ENCODE measurements at places on chromosomes 7 and 10.
A peak's percentile ranks its signal among the peaks of the same experiment; 100 is the strongest.

GRCh38 chr7:41816111-41816510 lies 113.2 kb upstream of the INHBA start:
- no peaks in the 10 kb centered on the region for H3K4me1 ChIP-seq
- no peak for DNase-seq
- no peaks in the 10 kb centered on the region for H3K27me3 ChIP-seq
- H3K4me3 ChIP-seq = no peak overlapping the region
- no peaks in the 10 kb centered on the region for H3K36me3 ChIP-seq

DNA sequence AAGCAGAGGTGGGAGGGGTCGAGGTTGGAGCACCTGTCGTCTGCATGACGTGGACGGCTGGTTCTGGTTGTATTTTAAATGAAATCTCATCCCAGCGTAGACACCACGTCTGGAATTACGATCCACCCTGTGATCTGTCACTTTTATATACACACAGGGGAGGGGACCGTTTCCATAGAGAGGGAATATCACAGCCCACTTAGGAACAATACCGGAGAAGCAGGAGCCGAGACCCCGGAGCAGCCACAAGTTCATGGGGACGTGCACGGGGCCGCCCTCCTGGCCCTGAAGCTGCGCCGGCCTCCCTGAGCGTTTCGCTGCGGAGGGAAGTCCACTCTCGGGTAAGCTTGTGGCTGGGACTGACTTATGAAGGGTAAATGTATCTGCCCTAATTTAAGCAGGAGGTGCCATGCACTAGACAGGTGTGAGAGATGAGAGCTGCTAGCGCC lies at the start of gene UCN3:
Gene UCN3, plus strand, starts transcription at position 77 of the 449 bp plus-strand sequence. CDS start 8,755 bp downstream, outside the sequence.
- no peak within 1 kb of the TSS for H3K27ac ChIP-seq
- no peak within 1 kb of the TSS for H3K4me3 ChIP-seq
- DNase-seq = no peak
- H3K4me1 ChIP-seq = no peaks in the 10 kb centered on the region

DNA sequence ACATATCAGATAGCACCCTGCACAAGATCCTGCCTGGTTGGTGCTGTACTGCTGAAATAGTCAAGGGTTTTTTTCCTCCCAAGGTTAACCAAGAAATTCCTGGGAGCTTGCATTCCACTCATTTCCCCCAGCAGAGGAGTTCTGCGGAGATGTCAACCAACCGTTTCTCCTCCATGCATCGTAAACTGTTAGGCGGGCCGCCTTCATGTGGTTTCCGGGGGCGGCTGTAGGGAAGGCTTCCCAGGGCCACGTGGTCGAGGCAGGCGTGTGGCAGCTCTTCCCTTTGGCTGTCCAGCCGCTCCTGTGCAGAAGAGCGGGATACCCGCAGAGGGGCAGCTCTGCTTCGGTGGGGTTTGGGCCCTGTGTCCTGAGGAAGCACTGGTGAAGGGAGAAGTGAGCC lies 113.7 kb downstream of the RGS10 start:
- H3K4me1 ChIP-seq = no peaks in the 10 kb centered on the region
- no peak overlapping the region for H3K4me3 ChIP-seq
- H3K27me3 ChIP-seq = no peaks in the 10 kb centered on the region
- peak; percentile 35 for DNase-seq
- H3K36me3 ChIP-seq = peaks cover 2% of the 10 kb centered on the region

- no peaks in the 10 kb centered on the region for H3K4me1 ChIP-seq
- H3K4me3 ChIP-seq = no peak overlapping the region
- DNase-seq = no peak
- H3K36me3 ChIP-seq = no peaks in the 10 kb centered on the region
- no peaks in the 10 kb centered on the region for H3K27me3 ChIP-seq
Observed at GRCh38 chr7:80278737-80279136, 144.1 kb downstream of the GNAI1 start.

- no peak overlapping the region for H3K4me3 ChIP-seq
- no peaks in the 10 kb centered on the region for H3K27me3 ChIP-seq
- DNase-seq = no peak
Observed at GRCh38 chr7:114921631-114922025, 266 bp upstream of the MDFIC start.

DNA sequence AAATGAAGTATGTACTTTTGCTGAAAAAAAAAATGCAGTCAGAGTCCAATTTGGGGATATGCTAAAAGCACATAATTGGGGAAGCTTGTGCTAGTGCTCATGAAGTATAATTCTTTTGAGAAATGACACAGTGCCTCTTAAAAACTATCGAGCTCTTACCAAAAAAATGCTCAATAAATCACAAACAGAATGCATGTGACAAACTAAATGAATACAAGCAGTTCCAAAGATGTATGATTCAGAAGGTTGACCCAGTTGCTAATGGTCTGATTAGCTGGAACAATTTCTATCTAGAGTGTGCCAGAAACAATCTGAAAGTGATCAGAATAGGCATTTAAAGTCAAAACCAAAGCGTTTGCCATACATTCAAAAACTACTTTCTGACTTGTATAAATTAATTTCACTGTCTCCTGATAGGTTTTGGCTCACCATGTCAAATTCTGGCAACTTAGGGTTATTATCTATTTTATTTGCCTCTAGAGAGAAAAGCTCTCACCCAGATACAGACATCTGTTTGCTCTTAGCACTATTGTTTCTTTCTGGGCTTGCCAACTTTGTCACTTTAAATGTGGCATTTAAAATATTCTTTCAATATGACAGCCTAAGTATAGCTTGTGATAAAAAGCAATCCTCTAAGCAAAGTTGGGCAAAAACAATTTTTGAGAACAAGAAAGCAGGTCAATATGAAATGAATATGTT lies 114.7 kb upstream of the AHR start:
- H3K27me3 ChIP-seq = no peaks in the 10 kb centered on the region
- no peaks in the 10 kb centered on the region for H3K4me1 ChIP-seq
- no peak overlapping the region for H3K4me3 ChIP-seq
- DNase-seq = no peak
- H3K36me3 ChIP-seq = no peaks in the 10 kb centered on the region

GRCh38 chr7:1290679-1291356 lies 58.1 kb downstream of the UNCX start:
- H3K27ac ChIP-seq = no peak overlapping the region
- no peak overlapping the region for H3K4me3 ChIP-seq
- DNase-seq = peak; percentile 38
- no peaks in the 10 kb centered on the region for H3K27me3 ChIP-seq
- no peaks in the 10 kb centered on the region for H3K36me3 ChIP-seq

DNA sequence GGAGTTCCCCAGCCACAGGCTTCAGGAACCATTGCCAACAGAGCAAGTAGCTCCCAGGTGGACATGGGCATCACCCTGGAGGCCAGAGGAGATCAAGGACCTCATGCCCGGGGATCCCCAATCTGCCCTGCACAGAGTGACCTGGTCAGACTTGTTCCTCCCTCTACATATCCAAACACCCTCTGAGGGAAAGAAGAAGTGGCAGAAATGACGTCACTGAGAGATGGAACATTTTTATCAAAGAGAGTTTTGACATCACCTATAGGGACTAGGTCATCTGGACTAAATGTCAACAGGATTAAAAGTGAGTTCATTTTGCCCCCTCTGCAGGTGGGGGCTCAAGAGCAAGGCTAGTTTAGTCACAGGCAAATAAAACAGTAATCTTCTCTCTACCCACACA lies 273.7 kb downstream of the SKAP2 start:
- H3K36me3 ChIP-seq = no peaks in the 10 kb centered on the region
- H3K4me3 ChIP-seq = no peak overlapping the region
- no peak for DNase-seq
- no peaks in the 10 kb centered on the region for H3K4me1 ChIP-seq
- no peak overlapping the region for H3K27ac ChIP-seq

- no peaks in the 10 kb centered on the region for H3K4me1 ChIP-seq
- no peaks in the 10 kb centered on the region for H3K27me3 ChIP-seq
- H3K4me3 ChIP-seq = no peak overlapping the region
- no peak overlapping the region for H3K27ac ChIP-seq
- no peaks in the 10 kb centered on the region for H3K36me3 ChIP-seq
Observed at GRCh38 chr10:46550076-46550790, 6.2 kb downstream of the GPRIN2 start.

DNA sequence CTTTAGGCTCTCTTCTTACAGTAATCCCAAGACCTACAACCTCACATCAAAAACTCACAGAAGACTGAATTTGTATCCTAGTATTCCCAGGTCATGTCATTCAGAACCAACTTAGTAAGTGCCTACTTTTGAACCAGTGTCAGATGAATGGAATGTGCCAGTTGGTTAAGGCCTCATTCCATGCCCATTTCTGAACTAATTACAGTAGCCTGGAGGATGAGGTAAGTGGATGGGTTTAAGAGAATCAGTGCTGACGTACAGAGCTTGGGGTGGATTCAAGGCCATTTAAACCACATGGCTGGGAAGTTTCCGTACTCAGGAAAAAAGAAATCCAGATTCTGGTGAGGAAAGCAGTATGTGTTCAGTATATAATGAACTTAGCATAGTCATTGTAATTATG lies 21.9 kb upstream of the FOXP2 start:
- peaks cover 3% of the 10 kb centered on the region for H3K4me1 ChIP-seq
- no peak overlapping the region for H3K4me3 ChIP-seq
- no peak for DNase-seq
- H3K27me3 ChIP-seq = no peaks in the 10 kb centered on the region
- no peak overlapping the region for H3K27ac ChIP-seq

- H3K4me1 ChIP-seq = no peaks in the 10 kb centered on the region
- H3K4me3 ChIP-seq = no peak overlapping the region
- no peaks in the 10 kb centered on the region for H3K36me3 ChIP-seq
Observed at GRCh38 chr10:54900584-54900983, 99.6 kb upstream of the PCDH15 start.

DNA sequence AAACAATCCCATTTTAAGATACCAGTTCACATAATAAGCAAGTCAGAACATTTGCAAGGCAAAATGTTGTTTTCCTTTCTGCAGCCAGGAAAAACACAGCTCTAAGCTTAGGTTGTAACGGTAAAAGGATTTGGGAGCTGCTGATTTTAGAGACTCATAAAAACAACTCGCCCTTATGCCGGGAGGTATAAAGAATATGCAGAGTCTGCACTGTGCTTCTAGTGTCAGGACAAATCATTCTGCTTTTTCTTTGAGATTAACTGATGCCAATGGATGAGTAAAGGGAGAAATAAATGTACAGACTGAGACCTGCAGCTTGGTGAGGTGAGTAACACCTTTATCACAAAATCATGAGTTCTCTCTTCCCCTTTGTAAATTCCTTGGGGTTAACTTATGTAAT lies 2.0 kb upstream of the SFR1 start:
- no peak overlapping the region for H3K4me3 ChIP-seq
- H3K27me3 ChIP-seq = no peaks in the 10 kb centered on the region
- no peak for DNase-seq
- H3K27ac ChIP-seq = no peak overlapping the region

- no peaks in the 10 kb centered on the region for H3K4me1 ChIP-seq
- peak overlapping the region; percentile 18 for H3K4me3 ChIP-seq
- H3K27me3 ChIP-seq = no peaks in the 10 kb centered on the region
- no peak overlapping the region for H3K27ac ChIP-seq
Observed at GRCh38 chr10:100826983-100827818, 81.8 kb downstream of the PAX2 start.

- no peak overlapping the region for H3K4me3 ChIP-seq
- peak; percentile 94 for DNase-seq
- peaks cover 3% of the 10 kb centered on the region for H3K36me3 ChIP-seq
- H3K27me3 ChIP-seq = no peaks in the 10 kb centered on the region
- no peaks in the 10 kb centered on the region for H3K4me1 ChIP-seq
Observed at GRCh38 chr7:120792091-120792860, 65.7 kb downstream of the TSPAN12 start.

GRCh38 chr10:133080683-133081040 lies 7.1 kb upstream of the ADGRA1 start:
- H3K36me3 ChIP-seq = no peaks in the 10 kb centered on the region
- no peak overlapping the region for H3K4me3 ChIP-seq
- DNase-seq = no peak
- H3K4me1 ChIP-seq = no peaks in the 10 kb centered on the region
- no peak overlapping the region for H3K27ac ChIP-seq

All from aorta (tissue), 5 donors.